ENCODE measurements at places on chromosomes 3 and 15. TPM values are rescaled to one million over a fixed set of nuclear protein-coding genes. Genes with fewer than 3 reads are reported as not detected.
A peak's percentile ranks its signal among the peaks of the same experiment; 100 is the strongest.

- no peak for DNase-seq
These were observed 34.5 kb upstream of the BNC1 start for GRCh38 chr15:83318861-83319415.

DNA sequence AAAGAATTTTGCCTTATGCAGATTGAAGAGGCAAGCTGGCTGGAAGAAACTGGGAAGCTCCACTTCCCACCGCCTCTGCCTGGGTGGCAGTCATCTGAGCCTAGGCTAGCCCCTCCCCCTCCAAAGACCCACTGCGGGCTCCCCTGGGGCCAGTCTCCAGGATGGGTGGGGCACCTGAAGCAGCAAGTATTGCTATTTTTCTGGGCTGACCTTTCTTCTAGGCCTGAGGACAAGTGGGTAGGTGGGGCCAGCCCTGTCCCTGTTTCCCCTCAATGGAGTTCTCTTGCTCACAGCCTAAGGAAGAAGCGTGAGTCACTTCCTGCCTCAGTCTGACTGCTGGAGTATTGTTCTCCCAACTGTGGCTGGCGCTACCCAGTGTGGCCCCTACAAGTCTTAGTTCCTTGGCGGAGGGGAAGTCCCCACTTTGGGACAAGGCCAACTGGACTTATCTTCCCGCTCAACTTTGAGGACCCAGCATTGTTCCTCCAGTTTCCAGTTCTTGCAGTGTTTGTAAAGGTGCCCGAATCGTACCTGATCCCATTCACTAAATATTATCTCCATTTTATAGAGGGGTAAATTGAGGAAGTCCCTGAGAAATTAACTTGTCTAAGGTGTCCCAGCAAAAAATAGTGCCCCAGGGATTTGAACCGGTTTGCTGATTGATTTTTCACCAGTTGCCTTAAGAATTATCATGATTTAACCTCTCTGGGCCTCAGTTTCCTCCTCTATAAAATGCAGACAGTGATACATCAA, 1.4 kb downstream of the FURIN start:
- peak; percentile 83 for DNase-seq

DNA sequence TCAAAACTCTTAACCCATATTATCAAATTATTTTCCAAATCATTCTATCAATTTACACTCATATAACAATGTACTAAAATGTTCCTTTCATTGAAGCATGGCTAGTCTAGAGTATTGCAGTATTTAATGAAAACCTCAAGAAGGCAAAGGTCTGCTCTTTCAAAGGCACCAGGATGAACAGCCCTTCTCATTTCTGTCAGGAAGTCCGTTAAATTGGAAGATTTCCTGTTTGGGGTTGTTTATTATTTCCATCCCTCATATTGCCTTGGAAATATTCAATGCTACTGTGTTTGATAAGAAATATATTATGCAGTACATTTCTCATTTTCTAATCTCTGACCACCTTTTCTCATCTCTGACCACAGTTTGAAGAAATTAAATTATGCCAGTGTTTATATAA, 25.1 kb downstream of the ACKR4 start:
- no peak for DNase-seq

- peak; percentile 28 for DNase-seq
These were observed 23.1 kb upstream of the MCCC1 start for GRCh38 chr3:183122257-183122932.

MUC20 gene
- total RNA-seq: 0.64 TPM
